Esophagus squamous epithelium (tissue), 5 donors: ENCODE measurements at places on chromosomes 11 and 22.

DNA sequence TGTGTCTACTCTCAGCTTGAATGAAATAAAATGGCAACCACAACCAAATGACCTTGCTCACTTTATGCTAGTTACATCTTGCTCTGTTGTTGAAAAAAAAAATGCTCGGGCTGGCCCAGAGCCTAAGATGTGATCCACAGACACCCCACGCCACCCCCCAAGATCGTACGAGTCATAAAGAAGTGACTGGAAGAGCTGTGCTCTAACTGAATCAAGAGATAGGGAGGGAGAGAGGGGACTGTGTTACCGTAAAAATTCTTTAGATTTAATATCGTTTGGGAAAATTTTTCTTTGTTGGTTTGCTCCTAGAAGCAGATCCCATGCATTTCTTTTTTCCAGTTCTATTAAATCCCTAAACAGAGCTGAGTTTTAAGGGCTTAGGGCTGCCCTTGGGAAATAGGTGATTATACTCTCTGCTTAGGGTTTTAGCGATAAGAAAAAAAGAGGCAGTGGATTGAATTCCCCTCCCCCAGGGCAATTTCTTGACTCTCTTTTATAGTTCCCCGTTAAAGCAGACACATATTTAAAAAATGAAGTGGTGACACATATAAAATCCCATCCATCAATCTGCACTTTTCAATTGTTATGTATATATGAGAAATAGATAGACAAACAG lies 14.5 kb downstream of the MAML2 start:
- no peak for DNase-seq

GRCh38 chr22:32692371-32692770 lies 109.1 kb upstream of the TIMP3 start:
- no peak for DNase-seq

- DNase-seq = no peak
Measured at GRCh38 chr11:47347137-47347536, 5.4 kb downstream of the MYBPC3 start.

- DNase-seq = no peak
Measured at GRCh38 chr11:864898-865297, 22.2 kb downstream of the TSPAN4 start.

GRCh38 chr11:121983901-121984300 lies 132.1 kb downstream of the BLID start:
- DNase-seq = no peak

- DNase-seq = no peak
Measured at GRCh38 chr22:29213493-29213892, 7.8 kb downstream of the EMID1 start.

DNA sequence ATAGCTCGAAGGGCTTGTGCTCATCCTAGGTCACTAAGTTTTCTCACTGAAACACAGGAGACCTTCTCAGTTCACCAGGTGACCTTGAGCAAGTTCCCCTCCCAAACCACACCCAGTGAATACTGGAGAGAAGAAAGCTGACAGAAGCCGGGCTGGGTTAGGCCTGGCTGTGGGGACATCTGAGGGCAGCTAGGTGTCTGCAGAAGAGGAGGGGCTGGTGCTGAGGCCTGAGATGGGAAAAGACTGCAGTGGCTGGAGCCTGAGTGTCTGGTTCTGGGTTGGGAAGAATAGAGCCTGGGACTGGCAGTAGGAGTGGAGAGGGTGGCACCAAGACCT lies 602 bp upstream of the INPP5J start:
- no peak for DNase-seq

DNA sequence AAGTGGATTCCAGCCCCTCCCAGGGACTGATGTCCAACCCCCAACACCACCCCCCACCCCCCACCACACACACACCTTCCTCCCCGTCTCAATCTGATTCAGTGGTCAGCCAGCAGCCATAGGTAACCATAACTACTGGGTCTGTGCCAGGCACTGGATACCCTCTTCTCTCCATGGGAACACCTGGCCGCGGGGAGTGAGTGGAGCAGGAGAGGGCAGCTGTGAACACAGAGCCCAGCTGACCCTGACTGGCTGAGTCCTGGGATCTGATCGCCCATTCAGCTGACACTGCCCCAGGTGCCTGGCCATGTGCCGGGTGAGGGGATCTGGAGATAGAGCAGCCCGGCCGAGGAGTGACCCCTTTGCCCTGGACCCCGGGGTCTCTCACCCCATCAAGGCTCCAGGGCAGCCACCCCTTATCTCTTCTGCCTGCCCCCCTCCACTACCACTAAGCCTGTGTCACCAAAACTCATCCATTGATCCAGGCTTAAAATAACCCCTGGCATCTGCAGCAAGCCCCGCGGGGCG lies 2.6 kb upstream of the SHISA8 start:
- DNase-seq = no peak

DNA sequence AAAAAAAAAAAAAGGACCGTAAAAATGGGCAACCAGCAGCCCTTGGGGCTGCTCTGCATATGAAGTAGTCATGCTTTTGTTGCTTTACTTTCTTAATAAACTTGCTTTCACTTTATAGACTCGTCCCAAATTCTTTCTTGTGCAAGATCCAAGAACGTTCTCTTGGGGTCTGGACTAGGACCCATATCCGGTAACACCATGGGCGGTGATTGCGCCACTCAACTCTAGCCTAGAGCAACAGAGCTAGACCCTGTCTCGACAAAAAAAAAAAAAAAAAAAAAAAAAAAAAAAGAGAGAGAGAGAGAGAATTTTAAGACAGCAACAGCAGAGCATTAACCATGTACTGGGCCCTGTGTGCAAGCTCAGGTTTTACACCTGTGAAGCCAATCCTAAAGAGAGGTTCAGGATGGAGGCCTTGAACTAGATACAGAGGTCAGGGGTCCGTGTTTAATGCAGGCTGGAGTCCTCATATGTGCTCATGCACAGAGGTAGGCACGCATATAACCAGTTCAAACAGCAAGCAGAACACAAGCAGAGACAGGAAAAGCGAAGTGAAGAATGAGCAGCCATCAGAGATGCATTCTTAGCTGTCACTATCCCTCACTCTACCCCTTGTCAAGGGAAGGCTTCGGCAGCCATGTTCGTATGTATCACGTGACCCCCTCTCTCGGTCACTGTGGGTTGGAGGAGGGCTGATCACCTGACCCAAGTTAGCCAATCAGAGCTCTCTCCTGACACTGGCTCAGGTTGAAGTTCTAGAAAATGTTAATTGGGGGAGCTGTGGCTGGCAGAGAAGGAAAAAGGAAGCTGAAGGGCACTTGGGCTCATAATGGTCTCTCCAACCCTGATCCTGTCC lies 16.7 kb upstream of the SYT12 start:
- no peak for DNase-seq

DNA sequence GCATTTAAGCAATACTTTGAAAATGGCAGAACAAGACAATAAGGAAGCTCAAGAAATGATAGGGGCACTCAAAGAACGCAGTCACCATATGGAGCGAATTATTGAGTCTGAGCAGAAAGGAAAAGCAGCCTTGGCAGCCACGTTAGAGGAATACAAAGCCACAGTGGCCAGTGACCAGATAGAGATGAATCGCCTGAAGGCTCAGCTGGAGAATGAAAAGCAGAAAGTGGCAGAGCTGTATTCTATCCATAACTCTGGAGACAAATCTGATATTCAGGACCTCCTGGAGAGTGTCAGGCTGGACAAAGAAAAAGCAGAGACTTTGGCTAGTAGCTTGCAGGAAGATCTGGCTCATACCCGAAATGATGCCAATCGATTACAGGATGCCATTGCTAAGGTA lies 51.9 kb downstream of the SPECC1L start:
- no peak for DNase-seq

DNA sequence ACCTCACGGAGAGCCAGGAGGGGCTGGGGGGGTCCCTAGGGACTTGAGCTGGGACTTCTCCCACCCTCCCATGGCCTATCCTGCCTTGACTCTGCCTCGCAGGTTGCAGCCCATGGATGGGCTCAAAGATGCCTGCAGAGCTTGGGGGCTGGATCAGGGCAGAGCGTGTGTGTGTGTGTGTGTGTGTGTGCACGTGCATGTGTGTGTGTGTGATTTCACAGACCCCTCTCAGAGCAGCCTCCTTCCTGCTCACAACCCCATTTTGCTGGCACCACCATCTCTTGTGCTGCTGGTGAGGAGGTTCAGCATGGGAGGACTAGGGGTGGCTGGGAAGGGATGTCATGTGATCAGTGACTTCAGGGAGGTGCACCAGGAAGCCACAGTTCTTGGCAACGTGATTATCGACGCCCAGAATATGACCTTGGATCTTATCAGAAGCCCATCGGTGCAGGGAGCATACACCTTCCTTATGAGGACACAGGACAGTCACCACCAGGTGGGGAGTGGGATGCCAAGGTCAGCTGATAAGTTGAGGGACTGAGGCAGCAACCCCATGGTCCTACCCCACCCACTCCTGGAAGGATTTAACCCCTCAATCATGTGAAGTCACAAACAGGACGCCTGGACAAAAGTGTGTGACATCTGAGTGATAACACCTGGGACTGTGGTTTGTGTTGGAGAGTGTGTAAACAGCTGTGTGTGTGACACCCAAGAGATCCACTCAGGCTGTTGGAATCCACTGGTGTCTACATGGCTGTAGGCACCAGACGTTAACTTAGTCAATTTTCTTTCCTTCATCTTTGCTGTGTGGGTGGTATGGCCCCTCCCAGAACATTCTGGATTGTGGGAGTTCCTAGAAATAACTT lies 1.8 kb upstream of the NAALADL1 start:
- DNase-seq = no peak

- DNase-seq = no peak
Measured at GRCh38 chr11:128913806-128914205, 22.6 kb downstream of the KCNJ5 start.

DNA sequence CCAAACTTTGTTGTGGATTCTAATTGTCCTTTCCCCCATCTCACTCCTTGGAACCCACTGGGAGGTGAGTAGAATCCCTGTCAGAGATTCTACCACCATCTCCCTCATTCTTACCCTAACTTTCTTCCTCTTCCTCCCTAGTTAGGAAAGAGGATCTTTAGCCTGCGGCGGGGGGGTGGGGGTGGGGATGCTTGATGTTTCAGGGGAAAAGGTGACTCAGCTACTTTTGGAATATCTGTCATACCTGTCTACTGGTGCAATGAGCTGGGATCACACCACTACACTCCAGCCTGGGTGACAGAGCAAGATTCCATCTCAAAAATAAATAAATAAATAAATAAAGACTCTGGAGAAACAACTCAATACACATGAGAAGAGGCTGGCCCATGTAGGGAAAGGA lies 6.4 kb downstream of the CCT8L2 start:
- DNase-seq = no peak

GRCh38 chr11:20023082-20023426 lies 137.2 kb downstream of the DBX1 start:
- no peak for DNase-seq

- DNase-seq = no peak
Measured at GRCh38 chr11:88102598-88102934, 72.7 kb downstream of the RAB38 start.

- no peak for DNase-seq
Measured at GRCh38 chr11:69241844-69242243, 52.1 kb upstream of the MYEOV start.

DNA sequence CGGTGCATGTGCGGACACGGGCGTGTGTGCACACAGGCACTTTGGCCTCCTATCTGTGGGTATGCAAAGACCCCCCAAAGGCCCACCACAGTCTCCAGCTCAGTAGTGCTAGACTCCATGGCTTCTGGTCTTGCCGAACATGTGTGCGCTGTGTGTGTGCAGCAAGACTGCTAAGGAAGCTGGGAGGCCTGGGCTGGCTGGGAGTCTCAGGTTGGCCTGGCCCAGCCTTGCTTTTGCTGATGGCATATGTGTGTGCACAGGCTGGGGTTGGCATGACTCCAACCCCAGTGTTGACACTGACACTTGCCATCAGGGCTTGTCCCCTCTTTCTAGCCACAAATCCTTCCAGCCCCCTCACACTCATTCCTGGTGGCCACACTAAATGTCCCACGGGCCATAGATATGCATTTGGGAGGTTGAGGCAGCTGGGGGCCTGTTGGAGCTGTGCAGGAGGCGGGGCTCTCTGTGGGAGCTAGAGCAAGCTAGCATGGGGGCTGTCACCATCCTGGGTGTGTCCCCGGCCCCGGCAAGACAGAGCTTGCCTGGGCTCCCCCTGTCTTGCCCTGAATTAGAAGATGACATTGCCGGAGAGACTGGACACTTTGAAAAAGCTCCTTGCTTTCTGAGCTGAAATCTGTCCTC lies 60.9 kb upstream of the NECTIN1 start:
- no peak for DNase-seq

DNA sequence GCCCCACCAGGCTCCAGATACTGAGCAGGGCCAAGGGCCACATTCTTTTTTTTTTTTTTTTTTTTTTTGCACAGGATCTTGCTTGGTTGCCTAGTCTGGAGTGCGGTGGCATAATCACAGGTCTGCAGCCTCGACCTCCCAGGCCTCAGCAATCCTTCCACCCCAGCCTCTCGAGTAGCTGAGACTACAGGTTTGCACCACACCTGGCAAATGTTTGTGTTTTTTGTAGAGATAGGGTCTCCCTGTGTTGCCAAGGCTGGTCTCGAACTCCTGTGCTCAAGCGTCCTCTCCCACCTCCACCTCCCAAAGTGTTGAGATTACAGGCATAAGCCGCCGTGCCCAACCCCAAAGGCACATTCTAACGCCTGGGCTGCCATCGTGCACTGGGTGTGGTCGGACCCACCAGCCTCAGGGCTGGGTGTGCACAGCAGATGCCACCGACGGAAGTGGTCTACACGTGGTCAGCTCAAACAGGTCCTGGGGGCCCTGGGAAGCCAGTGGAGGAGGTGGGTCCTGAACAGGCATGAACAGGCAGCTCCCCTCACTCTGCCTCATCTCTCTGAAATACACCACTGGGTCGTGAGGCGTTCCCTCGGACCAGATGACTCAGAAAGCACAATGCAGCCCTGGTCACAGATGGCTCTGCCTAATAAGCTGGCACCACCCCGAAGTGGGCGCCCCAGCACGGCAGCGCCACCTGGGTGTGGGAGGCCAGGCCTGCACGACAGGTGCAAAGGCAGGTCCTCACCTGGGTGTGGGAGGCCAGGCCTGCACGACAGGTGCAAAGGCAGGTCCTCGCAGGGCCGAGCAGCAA lies 5.1 kb upstream of the B4GALNT4 start:
- no peak for DNase-seq

DNA sequence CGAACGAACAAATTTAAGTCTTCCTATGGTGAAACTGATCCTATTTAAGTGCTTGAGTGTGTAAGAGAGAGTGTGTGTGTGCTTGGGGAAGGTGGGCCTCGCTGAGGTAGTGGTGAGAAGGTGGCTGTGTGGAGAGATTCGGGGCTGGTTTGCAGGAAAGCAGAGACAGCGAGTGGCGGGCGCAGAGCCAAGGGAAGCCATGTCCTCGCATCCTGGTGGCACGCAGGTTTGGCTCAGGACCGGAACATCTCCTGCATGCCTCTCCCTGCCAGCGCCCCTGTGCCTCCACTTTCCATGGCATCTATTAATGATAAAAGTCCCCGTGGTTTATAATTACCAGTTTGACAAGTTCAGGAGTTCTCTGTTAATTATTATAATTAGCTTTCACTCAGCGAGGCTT lies 383.1 kb upstream of the CADM1 start:
- no peak for DNase-seq

GRCh38 chr11:58928107-58928499 lies 11.2 kb upstream of the GLYATL1 start:
- no peak for DNase-seq

GRCh38 chr11:11072067-11072466 lies 214.2 kb upstream of the ZBED5 start:
- no peak for DNase-seq

- no peak for DNase-seq
Measured at GRCh38 chr11:67645521-67646461, 4.7 kb downstream of the ACY3 start.

- no peak for DNase-seq
Measured at GRCh38 chr11:104652996-104653395, 245.3 kb downstream of the CASP12 start.

GRCh38 chr11:82874646-82875523 lies 25.3 kb downstream of the PRCP start:
- DNase-seq = no peak
